ENCODE measurements at places on chromosomes 1 and 21.

GRCh38 chr1:209729436-209729835, 24.8 kb downstream of the HSD11B1 start:
- no peak for DNase-seq

DNA sequence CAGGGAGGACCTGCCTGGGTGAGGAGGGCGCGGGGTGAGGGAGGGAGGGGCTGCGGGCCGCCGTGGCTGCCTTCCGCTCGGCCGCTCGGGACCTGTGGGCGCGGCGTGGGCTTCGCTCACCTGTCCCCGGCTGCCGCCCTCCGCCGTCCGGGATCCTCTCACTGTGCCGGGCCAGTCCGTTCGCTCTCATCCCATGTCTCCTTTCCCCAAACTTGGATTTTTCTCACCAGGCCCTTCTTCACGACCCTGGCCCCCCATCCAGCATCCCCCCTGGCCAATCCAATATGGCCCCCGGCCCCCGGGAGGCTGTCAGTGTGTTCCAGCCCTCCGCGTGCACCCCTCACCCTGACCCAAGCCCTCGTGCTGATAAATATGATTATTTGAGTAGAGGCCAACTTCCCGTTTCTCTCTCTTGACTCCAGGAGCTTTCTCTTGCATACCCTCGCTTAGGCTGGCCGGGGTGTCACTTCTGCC, 362 bp downstream of the ZBTB48 start:
- DNase-seq, result no peak

GRCh38 chr21:42027085-42027821, 17.1 kb upstream of the ZBTB21 start:
- no peak for DNase-seq

- DNase-seq, result no peak
Observed at GRCh38 chr1:178506669-178507068, 6.2 kb upstream of the TEX35 start.

- no peak for DNase-seq
Observed at GRCh38 chr1:165376811-165377311, 20.3 kb upstream of the LMX1A start.

- DNase-seq, result no peak
Observed at GRCh38 chr21:46082963-46083790, 14.7 kb upstream of the COL6A2 start.

DNA sequence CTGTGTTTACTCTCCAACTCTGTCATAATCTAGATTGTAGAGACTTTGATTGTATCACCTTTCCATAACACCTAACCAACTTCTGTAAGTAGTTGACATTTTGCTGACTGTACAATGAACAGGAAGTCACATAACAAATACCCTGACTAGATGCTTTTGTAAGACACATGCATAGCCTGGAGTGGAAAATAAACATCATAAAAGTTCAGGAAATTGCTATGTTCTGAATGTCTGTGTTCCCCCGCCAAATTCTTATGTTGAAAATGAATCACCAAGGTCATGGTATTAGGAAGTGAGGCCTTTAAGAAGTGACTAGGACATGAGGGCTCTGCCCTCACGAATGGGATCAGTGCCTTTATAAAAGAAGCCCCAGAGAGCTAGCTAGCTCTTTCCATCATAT, 40.4 kb upstream of the ZSWIM5 start:
- no peak for DNase-seq

GRCh38 chr1:63896755-63897154, 122.9 kb downstream of the ROR1 start:
- no peak for DNase-seq

DNA sequence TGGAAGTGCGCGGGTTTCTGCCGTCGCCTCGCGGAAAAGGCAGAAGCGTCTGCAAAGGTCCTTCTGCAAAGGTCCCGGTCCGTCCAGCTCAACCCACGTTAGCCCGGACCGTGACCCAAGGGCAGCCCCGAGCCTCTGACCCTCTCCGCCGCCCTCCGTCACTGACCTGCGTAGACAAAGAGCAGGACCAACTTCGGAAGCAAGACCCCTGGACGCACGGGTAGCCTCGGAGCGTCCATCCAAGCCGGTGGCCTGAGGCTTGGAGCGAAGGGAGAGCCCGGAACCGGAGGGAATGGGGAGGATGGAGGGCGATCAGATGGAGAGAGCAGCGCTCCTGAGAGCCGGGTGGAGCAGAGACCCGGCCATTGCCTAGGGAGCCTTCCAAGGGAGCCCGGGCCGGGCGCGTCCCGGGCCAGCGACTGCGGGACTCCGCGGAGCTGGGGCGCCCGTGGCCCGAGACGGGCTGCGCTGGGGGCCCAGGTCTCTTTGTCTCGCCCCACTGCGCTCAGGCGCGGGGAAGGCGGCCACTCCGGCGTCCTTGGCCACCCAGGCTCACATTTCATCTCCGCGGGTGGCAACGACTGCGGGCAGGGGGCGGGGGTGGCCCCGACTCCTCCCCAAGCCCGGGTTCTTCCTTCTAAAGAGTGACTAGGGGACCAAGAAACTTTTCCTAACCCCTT, at the start of gene CYYR1:
Gene CYYR1 (minus strand): TSS at position 585 of the 680 bp plus-strand sequence. CDS start 346 bp downstream, at position 239.
- DNase-seq, result no peak

GRCh38 chr1:110364221-110364620, 25.0 kb downstream of the RBM15 start:
- no peak for DNase-seq

GRCh38 chr1:195717651-195718050, 890.6 kb downstream of the KCNT2 start:
- DNase-seq, result no peak

DNA sequence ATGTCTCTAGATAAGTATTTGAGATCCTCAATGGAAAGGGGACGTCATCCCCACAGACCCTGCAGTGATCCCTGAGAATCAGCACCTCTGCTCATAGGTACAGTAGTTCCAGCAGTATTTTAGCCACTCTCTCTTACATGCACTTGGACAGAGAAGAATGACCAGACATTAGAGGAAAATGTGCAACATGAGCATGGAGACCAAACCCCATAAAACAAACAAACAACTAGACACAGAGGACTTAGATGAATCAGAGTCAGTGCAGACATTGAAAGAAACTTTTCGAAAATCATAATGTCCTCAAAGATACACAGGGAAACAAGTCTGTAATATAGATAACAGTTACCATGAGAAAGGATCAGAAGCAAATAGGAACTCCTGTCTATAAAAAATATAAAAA, 108.2 kb downstream of the LYPLAL1 start:
- no peak for DNase-seq

DNA sequence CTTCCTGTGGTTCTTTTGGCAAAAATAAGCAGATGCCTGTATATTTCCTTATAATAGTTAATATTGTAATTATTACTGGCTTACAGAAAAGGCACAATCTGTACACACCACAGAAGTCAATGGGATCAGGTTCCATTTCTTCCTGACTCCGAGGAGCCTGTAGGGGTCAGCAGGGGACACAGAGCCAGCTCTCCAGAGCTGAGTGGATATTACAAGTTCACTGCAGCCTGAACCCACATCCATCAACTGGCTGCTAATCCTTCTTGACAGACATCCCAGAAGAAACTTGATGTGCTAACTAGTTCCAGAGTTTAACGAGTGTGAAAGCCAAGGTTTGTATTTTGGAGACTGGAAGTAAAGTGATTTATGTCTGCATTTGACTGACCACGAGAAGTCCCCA, 203.8 kb downstream of the LMX1A start:
- DNase-seq, result no peak

- DNase-seq, result no peak
Observed at GRCh38 chr1:201260236-201260590, 23.1 kb upstream of the PKP1 start.

- DNase-seq, result no peak
Observed at GRCh38 chr1:179476484-179476883, 99.3 kb downstream of the NPHS2 start.

GRCh38 chr1:169885207-169885606, 8.5 kb downstream of the SCYL3 start:
- DNase-seq, result no peak

- peak; percentile 33 for DNase-seq
Observed at GRCh38 chr1:12063141-12064072, at the start of gene TNFRSF8. TNFRSF8 (plus strand) TSS chr1:12063303; CDS start chr1:12063599, 296 bp downstream.

DNA sequence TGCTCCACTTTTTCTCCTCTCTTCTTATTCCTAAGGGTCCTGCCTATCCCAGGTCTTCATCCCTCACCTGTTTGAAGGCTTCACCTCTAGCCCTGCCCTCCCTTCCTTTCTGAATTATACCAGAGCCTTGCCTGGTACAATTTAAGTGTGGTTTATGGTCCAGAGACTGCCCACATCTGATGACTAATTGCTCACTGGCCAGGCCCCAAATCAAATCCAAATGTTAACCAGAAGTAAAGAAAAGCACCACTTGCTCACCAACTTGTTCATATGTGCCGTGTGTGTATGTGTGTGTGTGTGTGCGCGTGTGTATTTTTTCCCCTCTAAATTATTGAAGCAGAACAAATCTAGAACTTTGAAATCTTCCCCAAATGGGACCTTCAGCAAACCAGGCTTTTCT, 26.4 kb downstream of the MYOM3 start:
- DNase-seq, result no peak

DNA sequence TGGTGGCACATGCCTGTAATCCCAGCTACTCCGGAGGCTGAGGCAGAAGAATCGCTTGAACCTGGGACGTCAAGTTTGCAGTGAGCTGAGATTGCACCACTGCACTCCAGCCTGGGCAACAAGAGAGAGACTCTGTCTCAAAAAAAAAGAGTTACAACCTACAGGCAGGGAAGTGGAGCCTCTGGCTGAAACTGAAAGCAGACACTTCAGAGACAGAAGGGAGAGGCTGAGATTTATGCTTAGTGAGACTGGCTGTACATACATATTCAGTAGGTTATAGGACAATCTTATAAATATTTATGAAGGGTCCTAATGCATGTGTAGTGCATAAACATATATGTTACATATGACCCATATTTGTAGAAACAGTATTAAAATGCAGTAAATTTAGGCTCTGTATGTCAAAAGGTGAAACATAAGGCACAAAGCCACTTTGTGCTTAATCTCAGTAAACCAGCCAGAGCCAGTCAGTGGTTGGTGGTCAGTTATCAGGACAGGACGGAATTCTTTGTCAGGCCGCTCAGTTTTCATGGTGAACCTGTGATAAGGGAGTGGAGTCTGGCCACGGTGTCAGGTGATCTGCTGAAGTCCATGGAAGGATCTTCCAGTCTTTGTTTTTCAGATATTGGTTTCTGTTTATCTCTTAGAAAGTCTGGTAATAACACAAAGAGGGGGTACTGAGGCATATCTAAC, 13.7 kb downstream of the RHEX start:
- no peak for DNase-seq

DNA sequence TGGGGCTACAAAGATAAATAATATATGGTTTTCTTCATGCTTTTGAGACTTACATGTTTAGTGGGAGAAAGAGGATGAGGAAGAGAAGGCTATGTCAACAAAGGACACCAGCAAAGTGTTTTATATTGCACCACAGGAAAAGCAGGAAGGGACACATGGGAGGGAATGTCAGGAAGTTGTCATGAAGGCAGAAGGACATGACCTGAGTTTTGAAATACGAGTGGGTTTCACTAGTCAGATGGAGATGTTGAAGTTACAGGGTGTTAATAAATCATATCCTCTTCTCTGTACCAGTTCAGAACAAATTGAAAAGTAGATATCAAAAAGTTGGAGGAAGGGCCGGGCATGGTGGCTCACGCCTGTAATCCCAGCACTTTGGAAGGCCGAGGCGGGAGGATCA, 18.2 kb upstream of the AGO1 start:
- DNase-seq, result no peak

DNA sequence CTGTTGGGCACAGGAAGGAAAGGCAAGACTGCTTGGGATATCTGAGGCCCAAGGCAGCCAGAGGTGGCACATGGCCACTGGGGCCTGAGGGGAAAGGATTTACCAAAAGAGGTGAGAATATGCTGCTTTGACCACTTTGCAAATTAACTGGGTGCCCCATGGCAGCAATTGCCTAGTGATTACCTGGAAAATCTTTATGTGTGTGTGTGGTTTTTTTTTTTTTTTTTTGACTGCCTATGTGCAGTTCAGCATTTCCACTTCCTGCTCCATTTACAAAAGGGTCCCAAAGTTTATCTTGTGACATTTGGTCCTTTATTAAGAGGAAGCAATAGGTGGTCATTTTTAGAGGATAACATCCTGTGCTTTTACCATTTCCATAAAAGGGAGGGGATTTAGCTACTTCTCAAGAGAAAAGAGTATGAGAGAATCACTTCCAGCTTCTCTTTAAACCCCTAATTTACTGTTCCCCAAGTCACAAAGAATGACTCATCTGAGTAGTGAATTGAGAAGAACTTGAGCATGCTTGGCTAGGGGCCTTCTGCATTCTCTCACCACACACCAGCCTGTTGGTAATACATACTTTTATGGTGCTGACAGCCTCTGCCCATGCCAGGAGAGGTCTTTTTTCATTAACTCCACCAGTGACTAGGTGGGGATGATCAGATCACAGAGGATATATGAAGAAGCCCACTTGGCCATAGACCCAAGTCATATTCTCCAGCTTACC, 52.1 kb downstream of the SYDE2 start:
- no peak for DNase-seq

DNA sequence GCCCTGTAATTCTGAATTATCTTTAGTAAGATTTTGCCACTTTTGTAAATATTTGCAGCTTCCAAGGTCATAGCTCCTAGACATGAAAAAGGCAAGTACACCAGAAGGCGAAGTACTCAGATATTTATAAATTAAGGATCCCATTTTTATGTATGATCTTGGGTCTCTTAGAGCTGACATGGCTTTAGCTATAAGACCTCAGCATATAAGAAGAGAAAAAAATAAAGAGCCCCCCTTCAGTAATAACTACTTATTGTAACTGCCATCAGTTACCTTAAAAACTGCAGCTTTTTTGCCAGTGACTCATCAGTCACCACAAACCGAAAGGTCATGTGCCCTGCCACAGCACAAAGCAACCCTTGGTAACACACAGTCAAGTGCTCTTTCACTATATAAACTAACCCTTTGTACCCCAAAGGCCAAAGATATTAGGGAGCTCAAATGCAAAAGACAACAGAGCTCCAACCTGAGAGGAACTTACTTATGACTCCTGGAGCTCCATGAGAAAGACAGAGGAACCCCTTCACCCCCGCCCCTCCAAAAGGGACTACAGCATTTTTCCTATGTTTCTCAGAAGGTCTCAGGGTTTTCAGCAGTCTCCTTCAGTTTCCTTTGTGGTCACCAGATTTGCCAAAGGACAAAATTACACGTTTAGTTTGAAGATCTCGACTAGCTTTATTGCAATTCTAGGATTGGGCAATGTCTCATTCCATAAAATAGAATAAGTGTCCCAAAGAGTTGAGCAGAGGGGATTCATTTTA, 219.8 kb upstream of the DUSP10 start:
- no peak for DNase-seq

DNA sequence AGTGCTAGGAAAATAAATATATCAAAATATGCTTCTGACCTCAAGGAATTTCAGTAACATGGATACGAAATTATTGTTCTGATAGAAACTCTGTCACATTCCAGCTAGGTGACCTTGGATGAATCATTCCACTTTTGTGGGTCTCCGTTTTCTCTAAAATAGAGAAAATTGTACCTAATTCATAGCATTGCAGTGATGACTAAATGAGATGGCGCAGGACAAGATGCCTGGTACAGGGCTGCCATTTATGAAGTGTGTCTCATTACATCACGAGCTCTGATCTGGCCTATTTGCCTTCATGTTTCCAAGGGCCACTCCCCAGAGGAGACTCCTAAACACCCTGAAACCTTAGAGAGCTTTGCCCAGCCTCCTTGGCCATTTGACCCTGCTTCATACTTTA, 480.0 kb upstream of the USP24 start:
- no peak for DNase-seq

- DNase-seq, result no peak
Observed at GRCh38 chr1:19466112-19466561, 19.2 kb downstream of the CAPZB start.

GRCh38 chr1:66302815-66303214, 231.1 kb upstream of the SGIP1 start:
- DNase-seq, result no peak

Data from activated T-cell treated with anti-CD3 and anti-CD28 coated beads, Interleukin-2, amount 50 U/mL, for 1 hour (primary cell).